Stromal cell of bone marrow (primary cell): ENCODE measurements at places on chromosomes 7 and 10.

- DNase-seq = no peak
Observed at GRCh38 chr7:27144781-27145164, 1.3 kb upstream of the HOXA5 start.

GRCh38 chr10:43054593-43054992 is 22.3 kb upstream of the RET start:
- DNase-seq = no peak

- no peak for DNase-seq
Observed at GRCh38 chr10:23016636-23017035, 78.7 kb upstream of the MSRB2 start.

DNA sequence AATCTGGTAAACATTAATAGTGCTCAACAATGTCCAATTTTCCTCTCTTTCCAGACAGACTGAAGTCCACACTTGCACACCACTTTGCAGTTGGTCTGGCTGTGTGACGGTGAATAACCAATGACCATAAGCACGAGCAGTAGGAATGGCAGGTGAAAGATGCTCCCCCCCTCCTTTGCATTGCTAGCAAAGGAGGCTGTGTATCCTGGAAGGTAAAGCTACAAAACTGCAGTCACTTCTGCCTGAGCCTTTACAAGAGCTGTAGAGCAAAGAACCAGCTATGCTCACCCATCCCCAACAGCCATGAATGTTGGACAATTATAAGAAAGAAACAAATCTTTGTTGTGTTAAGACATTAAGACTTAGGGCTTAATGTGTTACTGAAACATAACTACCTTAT is 178.0 kb downstream of the IPMK start:
- DNase-seq = no peak

DNA sequence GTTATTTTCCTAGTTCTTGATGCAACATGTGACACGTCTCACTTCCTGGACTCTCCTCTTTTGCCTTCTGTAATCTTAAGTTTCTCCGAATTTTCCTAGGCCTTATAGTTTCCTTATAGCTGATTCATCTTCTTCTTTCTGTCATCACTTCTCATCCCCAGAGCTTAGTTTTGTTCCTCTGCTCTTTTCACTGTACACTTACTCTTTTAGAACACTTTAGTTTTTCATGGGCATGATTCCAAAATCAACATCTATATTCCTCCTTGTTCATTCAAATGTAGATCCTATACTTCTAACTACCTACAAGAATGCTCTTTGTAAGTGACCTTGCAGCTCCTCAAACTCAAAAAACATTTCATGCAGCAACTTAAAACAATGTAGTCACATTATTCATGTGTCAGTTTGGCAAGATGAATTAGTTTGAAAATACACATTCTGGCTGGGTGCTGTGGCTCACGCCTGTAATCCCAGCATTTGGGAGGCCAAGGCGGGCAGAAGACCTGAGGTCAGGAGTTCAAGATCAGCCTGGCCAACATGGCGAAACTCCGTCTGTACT is 13.1 kb upstream of the SLC26A3 start:
- DNase-seq = no peak

- DNase-seq = no peak
Observed at GRCh38 chr7:1646391-1646790, 23.7 kb upstream of the ELFN1 start.

- no peak for DNase-seq
Observed at GRCh38 chr7:632831-633210, 93.7 kb upstream of the DNAAF5 start.

DNA sequence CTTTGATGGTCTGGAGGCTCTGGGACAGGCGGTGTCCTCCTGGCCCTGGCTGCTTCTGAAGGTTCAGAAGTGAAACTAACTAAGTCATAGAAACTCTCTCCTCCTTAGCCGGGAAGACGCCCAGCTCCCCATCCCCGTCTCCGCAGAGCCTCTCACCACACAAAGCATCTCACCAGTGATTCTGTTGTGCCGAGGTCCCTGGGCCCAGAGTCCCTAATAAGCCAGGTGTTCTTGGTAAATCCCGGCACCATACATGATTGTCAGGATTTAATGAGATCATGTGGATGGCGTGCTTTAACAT is 9.4 kb downstream of the HKDC1 start:
- no peak for DNase-seq

DNA sequence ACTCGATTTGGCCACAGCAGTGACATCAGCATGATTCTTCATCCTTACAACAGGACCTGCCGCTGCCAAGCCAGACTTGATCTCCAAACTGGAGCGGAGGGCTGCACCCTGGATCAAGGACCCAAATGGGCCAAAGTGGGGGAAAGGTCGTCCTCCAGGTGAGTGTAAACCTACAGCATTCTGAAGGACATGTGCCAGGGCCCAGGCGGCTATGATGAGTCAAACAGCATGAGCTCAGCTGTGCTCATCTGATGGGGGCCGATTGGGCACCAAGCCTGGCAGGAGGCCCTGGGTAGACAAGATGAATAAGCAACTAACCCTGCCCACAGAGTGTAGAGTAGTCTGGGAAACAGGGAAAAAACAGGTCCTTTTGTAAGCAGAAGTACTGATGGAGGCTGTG is 14.4 kb upstream of the ATP6V0E2 start:
- no peak for DNase-seq

- DNase-seq = no peak
Observed at GRCh38 chr10:73865459-73866442, 8.6 kb downstream of the CAMK2G start.

GRCh38 chr7:69126896-69127479 is 471.3 kb upstream of the AUTS2 start:
- DNase-seq = no peak

- DNase-seq = no peak
Observed at GRCh38 chr10:114925587-114926586, 12.1 kb upstream of the TRUB1 start.

DNA sequence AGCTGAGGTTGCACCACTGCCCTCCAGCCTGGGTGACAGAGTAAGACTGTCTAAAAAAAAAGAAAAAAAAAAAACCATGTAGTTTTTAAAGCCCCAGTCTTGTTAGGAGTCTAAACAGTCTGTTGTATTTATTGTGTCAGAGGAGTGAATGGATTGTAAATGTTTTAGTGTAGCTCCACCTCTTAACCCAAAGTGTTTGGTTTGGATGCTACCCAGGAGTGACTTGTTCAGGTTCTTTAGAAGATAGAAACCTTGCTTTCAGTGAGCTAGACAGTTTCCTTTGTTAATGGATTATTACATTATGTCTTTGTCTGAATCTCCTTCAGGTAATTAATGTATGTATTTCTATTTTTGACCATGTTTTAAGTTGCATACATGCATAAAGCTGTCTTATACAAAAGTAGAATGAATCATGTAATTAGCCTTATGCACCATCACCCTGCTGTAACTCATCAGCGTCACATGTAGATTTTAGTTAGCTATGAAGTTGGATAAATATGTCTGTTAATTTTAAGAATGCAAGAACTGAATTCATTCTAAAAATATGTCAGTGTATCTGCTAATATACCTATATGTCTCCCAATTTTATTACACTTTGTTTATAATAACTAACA is 97.7 kb downstream of the TAF3 start:
- peak; percentile 24 for DNase-seq

- DNase-seq = no peak
Observed at GRCh38 chr10:75980419-75981002, 549.1 kb downstream of the LRMDA start.

- no peak for DNase-seq
Observed at GRCh38 chr7:17472939-17473338, 174.5 kb downstream of the AHR start.

DNA sequence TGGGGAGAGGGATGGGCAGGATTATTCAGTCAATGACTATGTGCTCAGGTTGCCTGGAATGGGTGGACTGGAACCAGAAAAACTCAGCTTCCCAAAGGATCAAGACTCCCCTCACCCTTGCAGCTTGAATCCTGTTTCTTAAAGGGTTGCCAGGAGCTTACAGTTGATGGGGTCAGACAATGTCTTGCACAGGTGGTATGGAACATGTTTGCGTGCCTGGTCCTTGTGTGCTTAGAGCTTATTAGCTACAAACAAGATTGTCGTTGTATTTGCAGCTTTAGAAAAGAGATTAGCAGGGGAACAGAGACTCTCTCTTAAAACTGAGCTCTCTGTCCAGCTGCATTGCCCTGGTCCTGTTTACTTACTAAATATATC is 56.9 kb downstream of the PRR15 start:
- DNase-seq = no peak

GRCh38 chr7:74269757-74270277 is 15.6 kb upstream of the RFC2 start:
- no peak for DNase-seq

DNA sequence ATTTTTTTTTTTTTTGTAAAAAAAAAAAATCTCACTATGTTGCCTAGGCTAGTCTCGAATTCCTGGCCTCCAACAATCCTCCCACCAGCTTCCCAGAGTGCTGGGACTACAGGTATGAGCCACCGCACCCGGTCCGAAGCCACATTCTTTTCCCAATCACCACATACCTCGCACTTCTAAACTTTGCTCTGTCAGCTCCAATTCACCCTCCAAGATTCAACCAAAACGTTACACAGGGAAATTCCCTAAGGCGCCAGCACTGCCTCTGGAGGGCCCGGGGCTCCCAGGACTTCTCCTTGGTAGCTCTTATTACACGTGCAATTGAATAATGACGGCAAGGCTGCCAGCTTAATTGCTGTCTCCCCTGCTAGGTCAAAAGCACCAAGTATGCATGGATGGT is 10.3 kb upstream of the DNAAF5 start:
- DNase-seq = no peak

DNA sequence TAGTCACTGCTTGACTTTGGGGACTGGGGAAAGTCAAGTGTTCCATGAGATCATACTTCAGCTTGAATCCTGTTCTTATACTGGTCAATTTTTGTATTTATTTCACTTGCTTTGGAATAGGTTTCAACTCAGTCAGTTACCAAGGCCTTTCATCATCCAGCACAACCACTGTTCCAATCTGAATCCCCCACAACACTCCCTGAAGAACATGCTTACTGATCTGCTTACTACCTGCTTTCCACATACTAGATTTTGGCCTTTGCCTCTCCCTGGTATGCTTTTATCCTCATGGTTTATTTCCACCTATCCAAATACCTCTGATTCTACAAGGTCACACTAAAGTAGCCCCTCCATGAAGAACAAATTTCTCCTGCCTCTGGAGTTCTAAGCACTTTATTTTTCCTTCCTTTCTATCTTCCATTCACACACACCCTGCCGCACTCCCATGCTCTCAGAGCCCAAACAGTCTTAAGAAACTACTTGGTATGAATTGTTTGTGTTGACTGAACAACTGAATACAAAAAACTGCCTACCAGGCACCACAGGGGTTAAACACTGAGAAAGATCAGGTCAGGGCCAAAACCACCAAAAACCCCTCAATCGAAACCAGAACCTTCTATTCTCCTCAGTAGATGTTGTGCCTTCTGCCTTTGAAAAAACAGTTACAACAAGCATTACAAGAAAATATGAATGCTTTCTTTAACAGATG is 178.1 kb downstream of the AVL9 start:
- DNase-seq = no peak

DNA sequence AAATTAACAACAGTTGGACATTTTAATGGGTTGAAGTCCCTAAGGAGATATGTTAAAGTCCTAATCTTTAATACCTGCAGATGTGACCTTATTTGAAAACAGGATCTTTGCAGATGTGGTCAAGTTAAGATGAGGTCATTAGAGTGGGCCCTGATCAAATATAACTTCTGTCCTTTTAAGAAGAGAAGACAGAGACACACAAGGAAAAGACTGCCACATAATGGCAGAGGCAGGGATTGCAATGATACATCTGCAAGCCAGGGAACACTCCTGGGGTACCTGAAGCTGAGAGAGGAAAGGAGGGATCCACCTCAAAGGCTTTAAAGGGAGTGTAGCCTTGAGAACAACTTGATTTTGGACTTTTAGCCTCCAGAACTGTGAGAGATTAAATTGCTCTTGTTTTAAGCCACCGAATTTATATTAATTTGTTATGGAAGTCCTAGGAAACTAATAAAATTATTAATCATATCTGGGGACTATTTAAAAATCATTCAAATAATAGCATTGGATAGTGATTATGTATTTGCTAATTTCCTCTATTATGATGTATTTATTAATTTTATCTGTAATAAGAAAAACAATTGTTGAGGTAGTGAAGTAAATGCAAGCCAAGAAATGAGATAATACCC is 700.0 kb upstream of the PCDH15 start:
- DNase-seq = no peak

DNA sequence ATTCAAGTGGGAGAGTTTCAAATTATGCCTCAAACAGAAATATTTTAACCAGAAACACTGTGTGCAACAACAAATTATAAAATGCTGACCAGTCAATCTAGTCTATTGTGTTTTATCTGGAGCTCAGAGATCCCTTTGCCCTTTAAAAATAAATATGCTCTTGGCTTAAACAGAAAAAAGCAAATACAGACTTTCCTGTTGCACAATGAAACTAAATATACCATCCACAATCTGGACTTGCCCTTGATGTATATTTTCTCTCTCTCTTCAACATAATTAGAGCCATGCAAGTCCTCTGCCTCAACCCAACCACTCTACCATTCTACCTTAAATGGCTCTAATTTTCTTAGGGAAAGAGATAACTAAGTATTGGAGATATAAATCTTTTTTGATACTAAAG is 34.9 kb downstream of the ASAH2 start:
- DNase-seq = no peak

DNA sequence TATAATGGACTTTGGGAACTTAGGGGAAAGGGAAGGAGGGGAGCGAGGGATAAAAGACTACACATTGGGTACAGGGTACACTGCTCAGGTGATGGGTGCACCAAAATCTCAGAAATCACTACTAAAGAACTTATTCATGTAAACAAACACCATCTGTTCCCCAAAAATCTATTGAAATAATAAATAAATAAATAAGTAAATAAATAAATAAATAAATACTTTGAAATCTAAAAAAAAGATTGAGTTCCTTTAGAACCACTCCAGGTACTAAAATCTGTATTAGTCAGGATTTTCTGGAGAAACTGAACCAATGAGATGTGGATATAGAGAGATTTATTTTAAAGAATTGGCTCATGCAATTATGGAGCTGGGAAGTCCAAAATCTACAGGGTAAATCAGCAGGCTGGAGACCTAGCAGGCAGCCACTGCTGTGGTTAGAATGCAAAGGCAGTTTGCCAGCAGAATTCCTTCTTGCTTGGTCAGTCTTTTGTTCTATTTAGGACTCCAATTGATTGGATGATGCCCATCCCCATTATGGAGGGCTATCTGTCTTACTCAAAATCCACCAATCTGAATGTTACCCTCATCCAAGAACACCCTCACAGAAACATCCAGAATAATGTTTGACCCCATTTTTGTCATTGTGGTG is 8.9 kb downstream of the IGFBP1 start:
- DNase-seq = peak; percentile 65

GRCh38 chr10:77104459-77104980 is 533.1 kb downstream of the KCNMA1 start:
- peak; percentile 95 for DNase-seq

- no peak for DNase-seq
Observed at GRCh38 chr7:76071316-76072242, 23.7 kb downstream of the MDH2 start.

- no peak for DNase-seq
Observed at GRCh38 chr7:159119851-159120539, 24.7 kb downstream of the VIPR2 start.

- DNase-seq = no peak
Observed at GRCh38 chr7:124954790-124955189, 25.2 kb upstream of the POT1 start.

- no peak for DNase-seq
Observed at GRCh38 chr10:121698336-121698735, 100.1 kb upstream of the FGFR2 start.
